ENCODE measurements at places on chromosomes 7 and 10.

GRCh38 chr10:29324220-29324841, 35.5 kb downstream of the LYZL1 start:
- DNase-seq = no peak

DNA sequence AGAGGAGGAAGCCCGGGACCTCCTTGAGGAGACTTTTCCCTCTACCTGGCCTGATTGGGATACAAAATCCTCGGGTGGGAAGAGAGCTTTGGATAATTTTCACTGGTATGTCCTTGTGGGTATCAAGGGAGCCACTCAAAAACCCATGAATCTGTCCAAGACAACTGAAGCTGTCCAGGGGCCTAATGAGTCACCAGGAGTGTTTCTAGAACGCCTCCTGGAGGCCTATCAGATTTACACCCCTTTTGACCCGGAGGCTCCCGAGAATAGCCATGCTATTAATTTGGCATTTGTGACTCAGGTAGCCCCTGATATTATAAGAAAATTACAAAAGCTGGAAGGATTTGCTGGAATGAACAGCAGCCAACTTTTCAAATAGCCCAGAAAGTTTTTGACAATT, 38.6 kb downstream of the ZNF25 start:
- no peak for DNase-seq

- DNase-seq = no peak
Observed at GRCh38 chr10:69991151-69991550, 61.5 kb upstream of the MACROH2A2 start.

DNA sequence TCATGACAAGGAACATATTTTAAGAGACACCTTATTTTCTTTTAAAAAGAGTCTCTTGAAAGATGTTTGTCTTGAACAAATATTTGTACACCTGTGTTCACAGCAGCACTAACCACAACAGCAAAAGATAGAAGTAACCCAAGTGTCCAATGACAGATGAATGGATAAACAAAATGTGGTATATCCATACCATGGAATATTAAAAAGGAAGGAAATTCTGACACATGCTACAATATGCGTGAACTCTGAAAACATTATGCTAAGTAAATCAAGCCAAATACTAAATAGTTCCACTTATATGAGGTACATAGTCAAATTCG, 17.8 kb downstream of the SGMS1 start:
- DNase-seq = no peak

GRCh38 chr10:306675-307185, 171.5 kb downstream of the ZMYND11 start:
- DNase-seq = no peak

DNA sequence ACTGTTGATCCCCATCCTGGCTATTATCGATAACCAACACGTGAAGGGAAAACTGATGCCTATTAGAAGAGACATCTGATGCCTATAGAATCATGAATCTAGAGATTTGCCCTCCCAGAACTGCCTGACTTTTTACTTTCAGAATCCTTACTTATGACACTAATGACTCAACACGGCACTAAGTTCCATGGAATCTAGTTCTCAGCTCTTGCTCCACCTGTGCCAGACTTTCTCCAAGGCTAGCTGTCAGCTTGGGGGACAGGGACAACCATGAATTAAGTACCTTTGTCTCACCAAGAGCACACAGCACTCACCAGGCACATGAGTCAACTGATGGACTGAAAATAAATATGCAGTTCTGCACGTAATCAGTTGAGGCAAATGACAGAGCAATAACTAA, 184.2 kb downstream of the FRMD4A start:
- no peak for DNase-seq

GRCh38 chr10:94174838-94175237, 181.1 kb downstream of the PLCE1 start:
- DNase-seq = no peak

- no peak for DNase-seq
Observed at GRCh38 chr10:67818323-67818722, 19.7 kb downstream of the DNAJC12 start.

GRCh38 chr7:152583006-152583405, 92.9 kb downstream of the XRCC2 start:
- DNase-seq = no peak

DNA sequence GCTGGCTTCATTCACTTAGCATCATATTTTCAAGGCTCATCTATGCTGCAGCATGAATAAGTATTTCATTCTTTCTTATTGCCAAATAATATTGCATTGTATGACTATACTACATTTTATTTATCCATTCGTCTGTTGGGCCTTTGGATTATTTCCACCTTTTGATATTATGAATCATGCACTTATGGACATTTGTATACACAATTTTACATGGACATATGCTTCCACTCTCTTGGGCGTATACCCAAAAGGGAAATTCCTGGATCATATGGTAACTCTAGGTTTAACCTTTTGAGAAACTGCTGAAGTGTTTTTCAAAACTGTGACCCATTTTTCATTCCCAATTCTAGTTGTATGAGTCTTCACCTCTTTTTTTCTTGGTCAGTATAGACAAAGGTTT, 80.3 kb upstream of the GNAI1 start:
- no peak for DNase-seq

- DNase-seq = no peak
Observed at GRCh38 chr7:50783303-50783702, 607 bp upstream of the GRB10 start.

GRCh38 chr7:15686295-15686956, at the start of gene MEOX2:
Gene MEOX2 (minus strand): TSS chr7:15686683. CDS start chr7:15686402, 281 bp downstream.
- DNase-seq = no peak

- DNase-seq = peak; percentile 26
Observed at GRCh38 chr10:118621304-118621942, 26.0 kb upstream of the PRLHR start.

- DNase-seq = no peak
Observed at GRCh38 chr7:159086301-159086925, 58.3 kb downstream of the VIPR2 start.

GRCh38 chr10:85105614-85106255, 777.3 kb downstream of the CCSER2 start:
- DNase-seq = no peak

- no peak for DNase-seq
Observed at GRCh38 chr7:84568781-84569180, 374.2 kb upstream of the SEMA3A start.

DNA sequence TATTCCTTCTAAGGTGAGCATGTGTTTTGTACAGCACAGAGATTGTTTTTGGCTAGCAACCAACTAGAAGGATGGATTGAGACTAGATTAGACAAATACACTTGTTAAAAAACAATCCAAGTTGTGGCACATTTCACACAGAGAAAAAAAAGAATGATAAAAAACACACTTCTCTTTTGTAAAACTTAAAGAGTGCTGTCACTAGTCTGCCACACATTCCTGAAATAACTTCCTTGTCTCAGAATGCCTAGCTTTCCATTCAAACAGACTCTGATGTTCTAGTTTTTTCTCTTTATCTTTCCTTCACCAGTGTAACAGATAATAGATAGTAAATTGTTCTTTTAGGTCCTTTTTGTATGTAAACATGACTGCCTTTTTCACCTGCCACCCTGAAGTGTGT, 11.4 kb downstream of the DLD start:
- DNase-seq = no peak

DNA sequence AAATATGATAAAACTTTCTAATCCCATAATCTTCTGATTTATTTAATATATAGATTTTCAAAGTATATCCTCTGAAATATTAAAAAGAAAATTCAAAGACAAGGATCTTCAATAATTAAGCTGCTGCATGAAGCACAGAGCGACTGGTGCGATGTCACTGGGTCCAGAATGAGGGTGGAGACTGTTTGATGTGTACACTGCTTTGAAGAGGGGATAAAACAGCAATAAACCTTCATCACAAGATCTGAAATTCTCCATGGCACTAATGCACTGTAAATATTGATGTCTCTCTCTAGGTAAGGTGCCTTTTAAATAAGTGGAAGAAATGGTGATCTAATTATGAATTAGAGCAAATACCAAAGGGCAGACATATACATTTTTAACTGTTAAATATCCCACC, 337.8 kb downstream of the PARD3 start:
- no peak for DNase-seq

DNA sequence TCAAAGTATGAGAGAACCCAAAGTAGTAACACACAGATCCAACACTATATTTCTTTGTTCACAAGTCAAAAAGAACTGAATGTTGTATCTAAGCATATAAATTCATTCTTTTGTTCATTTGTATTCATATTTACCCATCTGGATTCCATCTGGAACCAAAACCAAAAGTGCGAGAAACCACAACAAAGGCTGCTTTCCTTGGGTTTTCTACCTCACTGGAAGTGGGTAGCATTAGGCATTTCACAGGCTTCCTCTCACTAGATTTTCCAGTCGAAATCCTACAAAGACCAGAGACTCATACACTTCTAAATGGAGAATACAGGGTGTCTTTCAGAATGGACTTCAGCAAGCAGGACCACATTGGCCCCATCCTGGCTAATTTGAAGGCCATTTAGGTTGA, 109.8 kb upstream of the WNT16 start:
- no peak for DNase-seq

DNA sequence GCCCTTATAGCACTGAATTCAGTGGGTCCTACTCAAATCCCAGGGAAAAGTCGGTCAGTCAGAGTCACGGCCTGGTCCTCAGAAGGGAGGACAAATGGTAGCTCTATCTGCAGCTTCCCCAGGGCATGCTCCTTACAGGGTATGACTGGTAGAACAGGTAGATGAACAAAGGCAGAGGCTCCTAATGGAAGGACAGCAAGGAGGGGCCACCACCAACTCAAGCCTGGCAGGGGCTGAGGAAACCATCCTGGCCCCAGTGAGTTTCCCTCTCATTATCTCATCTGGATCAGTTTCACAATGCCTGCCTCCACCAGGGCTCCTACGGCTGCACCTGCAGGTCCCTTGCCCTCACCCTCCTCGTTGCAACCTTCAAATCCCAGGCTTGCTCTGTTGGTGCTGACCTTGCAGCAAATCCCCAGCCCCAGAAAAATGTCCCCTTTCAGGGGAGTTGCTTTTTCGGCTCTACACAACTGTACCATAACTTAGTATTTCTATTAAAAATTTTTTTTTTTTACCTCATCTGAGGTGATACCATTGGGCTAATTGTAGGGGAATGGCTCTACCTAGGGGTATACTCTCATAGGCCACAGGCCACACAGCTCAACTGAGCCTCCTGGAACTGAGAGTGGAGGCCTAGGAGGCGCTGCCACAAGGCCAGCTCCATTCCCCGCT, 2.4 kb upstream of the MYO1G start:
- peak; percentile 63 for DNase-seq

GRCh38 chr10:123517426-123517825, 148.7 kb upstream of the GPR26 start:
- no peak for DNase-seq

DNA sequence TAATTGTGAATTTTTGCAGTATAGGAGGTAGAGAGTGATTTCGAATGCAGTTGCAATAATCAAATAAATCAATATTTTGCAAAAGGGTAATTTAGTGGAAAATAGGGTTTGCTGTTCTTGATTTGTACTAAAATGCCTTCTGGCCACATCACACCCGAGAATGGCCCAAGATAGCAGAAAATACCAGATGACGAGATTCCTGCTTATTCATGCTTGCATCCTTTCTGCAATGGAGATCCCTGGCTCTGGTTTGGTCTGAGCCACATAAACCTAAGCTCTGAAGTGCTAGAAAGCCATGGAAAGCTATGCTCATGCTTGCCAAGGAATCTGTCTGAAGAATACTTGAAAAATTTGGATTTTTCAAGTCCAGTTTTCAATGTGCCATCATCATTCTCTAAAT, 634.2 kb upstream of the COBL start:
- no peak for DNase-seq

- peak; percentile 36 for DNase-seq
Observed at GRCh38 chr10:114043532-114044246, at the start of gene ADRB1. Gene ADRB1 (plus strand): TSS chr10:114043866. CDS start chr10:114044133, 267 bp downstream.

- DNase-seq = no peak
Observed at GRCh38 chr7:12635830-12636229, 51.6 kb upstream of the ARL4A start.

DNA sequence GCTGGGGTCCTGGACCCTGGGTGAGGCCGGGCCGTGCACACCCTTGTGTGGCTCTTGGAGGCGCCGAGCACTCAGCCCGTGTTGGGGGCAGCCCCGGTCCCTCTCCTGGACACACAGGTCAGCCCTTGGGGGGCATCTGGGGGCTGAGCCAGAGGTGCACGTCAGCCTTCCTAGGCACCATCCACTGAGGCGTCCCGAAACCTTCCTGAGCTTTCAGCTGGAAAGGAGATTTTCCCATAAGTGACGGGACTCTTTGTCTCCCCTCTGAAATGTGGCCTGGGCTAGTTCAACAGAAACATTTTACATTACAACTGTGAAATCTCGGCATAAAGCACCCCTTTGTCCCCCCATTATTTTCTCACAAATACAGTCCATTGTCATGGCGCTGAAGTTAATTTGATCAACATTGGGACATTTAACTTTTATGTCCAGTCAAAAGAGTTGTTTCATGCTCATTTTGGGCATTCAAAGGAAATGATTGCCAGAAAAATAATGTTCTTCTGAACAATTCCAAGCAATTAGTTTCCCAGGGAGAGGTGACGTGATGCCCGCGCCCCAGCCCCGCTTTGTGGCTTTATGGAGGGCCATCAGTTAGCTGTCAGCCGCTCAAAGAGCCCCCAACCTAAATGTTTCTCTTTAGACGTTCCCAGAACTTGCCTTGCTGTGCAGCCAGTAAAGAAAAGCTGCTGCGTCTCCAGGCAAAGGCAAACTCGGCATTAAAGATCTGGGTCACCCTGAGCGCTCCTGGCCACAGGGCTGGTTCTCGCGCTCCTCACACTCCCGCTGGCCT, 70.8 kb downstream of the NKX6-2 start:
- DNase-seq = no peak

- no peak for DNase-seq
Observed at GRCh38 chr10:103491729-103492364, 1.7 kb upstream of the NEURL1 start.

DNA sequence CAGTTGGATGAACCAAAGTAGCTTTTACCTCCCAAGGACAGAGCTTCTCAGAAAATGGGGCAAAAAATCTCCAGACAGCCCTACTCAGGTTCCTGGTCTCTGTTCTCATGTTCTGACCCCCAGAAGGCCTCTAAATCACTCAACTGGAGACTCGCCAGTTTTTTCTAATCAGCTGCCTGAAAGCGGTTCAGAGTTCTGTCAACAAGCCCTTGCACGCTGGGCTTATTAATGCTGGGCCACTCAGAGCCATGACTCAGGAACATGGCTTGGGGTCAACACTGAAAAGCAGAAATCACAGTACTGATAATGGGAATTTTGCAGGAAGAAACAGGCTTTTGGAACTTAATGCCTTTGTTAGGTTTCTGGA, 15.3 kb downstream of the ECHDC3 start:
- no peak for DNase-seq

DNA sequence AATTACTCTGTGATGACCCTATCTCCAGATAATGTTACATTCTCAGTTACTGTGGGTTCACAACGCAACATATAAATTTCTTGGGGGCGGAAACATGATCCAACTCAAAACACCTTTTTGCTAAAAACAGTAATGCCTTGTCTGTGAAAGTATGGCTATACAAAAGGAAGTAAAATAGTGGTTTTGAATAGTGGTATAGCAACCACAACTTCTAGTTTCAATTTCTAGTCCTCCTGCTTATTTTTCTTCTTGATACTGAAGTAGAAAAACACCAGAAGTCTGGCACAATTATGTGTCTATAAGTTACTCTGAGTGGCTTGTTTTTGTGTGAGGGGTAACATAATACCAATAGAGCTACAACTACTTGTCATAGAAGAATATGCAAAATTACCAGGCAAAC, 21.5 kb upstream of the ZNF800 start:
- no peak for DNase-seq

GRCh38 chr7:13540429-13540828, 449.0 kb downstream of the ETV1 start:
- DNase-seq = no peak

Data from stimulated activated naive CD8-positive, alpha-beta T cell treated with anti-CD3 and anti-CD28 coated beads, Interleukin-15, Interleukin-2, amounts not matched to agents 100 U/mL and 50 U/mL, for 24 hours (primary cell).